Nucleus accumbens (tissue), 56 donors: ENCODE measurements at places on chromosomes 11 and 22.

DNA sequence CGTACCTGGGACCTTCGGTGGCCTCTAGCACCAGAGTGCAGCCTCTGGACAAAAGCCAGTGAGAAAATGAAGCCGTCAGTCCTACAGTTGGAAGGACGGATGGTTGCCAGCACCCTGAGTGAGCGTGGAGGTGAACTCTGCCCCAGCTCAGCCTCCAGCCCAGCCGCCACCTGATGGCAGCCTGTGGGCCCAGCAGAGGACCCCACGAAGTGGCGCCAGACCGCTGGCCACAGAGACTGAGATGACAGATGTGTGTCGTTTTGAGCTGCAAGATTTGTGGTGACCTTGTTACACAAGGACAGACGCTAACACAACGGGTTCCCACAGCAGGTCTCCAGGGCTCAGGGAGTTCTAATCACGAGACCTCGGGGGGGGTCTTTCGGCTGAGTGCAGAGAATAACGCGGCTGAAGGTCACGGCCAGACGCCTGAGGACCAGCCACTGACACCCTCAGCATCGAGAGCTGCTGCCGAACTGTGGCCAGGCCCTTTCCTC is 75.0 kb downstream of the BRD1 start:
- DNase-seq: no peak

GRCh38 chr11:121890946-121891515 is 225.0 kb downstream of the BLID start:
- no peak for DNase-seq

GRCh38 chr11:14582793-14583192 is 60.8 kb upstream of the PDE3B start:
- DNase-seq: no peak

GRCh38 chr11:35463331-35463751 is 44.0 kb upstream of the SLC1A2 start:
- no peak for DNase-seq

DNA sequence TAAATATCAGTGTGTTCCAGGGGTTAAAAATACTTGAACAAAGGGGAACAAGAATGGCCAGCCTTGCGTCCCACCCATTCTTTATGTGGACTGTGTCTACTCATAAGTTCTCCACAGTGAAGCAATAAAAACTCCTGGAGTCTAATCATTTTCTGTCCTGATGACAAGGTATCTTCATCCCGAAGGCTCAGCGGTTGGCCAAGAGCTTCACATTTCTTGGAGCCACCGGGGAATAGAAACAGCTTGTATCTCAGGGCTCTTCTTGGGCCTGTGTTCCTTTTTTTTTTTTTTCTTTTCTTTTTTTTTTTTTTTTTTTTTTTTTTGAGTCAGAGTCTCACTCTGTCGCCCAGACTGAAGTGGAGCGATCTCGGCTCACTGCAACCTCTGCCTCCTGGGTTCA is 36.8 kb upstream of the ADORA2A start:
- DNase-seq: no peak

- no peak for DNase-seq
These were observed 5.0 kb downstream of the VSTM5 start for GRCh38 chr11:93845181-93846092.

DNA sequence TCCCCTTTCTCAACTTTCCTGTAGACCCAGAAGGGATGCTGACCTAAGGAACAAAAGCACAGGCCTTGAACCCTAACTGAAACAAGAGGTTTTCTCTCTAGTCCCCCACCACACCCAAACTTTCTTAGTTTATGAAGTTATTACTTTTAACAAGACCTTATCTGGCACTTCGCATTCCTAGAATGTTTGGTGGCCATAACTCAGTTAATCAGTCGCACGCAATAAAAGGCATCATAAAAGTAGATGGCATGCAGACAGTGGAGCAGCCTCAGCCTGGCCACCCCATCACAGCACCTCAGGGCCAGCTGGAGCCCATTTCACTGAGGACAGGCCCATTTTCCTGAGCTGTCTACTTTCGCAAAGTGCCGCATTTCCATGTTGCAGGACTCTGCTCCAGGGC is 301.9 kb downstream of the OPCML start:
- no peak for DNase-seq

DNA sequence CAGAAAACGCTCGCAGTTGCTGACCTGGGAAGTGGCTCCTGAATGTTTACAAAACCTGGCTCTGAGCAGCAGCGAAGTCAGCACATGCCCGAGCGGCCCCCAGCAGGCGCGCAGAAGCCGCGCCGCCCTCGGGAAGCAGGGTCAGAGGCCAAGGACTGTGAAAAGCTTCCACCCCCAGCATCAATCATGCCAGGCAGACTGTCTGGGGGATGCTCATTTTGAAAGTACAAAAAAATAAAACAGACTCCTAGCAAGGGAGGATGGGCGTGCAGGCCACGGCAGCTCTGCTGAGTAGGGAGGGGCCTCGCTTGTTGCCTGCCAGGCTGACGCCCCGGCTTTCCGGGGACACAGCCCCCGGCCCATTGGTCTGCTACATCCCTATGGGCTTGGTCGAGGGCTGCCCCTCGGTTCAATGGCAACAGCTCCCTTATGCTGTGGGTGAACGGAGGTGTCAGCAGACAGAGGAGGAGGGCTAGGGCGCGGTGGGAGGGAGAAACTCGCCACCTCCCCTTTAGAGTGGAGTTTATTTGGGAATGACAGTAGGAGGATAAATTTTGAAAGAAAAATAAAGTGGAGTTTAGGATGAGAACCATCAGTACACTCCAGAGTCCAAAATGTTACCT is 37.7 kb upstream of the GNB1L start:
- DNase-seq: no peak

GRCh38 chr22:38165922-38166593 is 15.6 kb downstream of the PLA2G6 start:
- DNase-seq: no peak

DNA sequence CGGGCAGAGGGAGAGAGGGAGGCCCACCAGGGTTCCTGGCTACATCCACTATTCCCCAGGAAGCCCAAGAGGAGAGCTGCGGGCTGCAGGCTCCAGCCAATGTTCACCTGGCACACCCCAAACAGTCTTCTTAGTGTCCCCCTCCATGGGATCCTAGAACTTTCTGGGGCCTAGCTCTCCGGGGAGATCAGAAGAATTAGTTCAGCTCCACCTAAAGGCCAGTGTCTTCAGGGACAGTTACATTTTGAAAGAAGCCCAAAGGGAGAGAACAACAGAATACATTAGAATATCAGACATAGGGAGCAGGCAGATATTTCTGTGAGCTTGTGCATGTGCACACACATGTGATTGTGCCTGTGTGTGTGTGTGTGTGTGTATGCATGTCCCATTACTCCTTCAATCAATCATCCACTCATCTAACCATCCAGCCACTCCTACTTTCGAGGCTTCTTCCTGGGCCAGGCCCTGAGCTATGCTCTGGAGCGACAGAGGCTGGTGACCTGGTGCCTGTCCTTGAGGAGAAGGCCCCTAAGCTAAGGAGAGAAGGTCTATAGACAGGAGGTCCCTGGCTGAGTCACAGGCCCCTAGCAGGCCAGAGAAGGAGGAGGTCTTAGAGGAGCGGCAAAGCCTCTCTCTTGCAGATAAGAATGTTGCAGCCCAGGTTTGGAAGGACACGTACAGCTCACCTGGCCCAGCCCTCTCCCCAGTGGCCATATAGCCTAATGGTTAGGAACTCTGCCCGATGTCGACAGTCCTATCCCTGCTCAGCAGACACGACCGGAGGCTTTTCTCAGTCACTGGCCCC is 165.5 kb downstream of the DSCAML1 start:
- no peak for DNase-seq

GRCh38 chr11:103147627-103148026 is 38.4 kb downstream of the DYNC2H1 start:
- no peak for DNase-seq

DNA sequence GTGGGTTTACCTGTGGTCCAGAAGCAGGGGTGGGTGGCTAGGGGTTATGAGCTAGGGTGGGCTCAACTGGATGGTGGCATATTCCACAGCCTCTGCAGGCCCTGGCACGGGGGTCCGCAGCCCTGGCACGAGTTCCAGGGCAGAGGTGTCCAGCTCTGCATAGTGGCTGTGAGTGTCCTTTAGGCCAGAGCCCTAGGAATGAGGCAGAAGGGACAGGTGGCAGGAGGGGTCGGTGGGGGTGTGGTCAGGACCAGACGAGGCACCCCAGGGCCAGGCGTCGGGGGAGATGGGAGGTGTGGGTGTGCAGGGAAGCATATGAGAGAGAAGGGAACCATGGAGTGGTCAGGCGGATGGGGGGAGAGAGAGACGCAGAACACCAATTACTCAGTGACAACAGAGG is 99.9 kb downstream of the NECTIN1 start:
- DNase-seq: no peak

DNA sequence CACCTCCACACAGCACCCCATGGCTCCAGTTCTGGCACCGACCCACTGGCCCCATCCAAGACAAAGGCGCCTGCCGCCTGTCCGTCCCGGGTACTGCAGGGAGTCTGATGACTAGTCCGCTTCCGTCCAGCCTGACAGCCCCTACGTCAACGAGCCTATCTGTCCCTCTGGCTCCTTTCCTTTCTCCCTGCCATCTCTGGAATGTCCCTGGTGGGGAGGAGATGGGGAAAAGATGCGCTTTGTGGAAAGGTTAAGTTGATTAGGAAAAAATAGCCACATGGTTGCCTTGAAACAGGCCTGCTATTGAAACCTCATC is 10.4 kb downstream of the PDGFB start:
- DNase-seq: no peak

- no peak for DNase-seq
These were observed 21.6 kb upstream of the LMO1 start for GRCh38 chr11:8285228-8285627.

- no peak for DNase-seq
These were observed 46.3 kb upstream of the SYT13 start for GRCh38 chr11:45332276-45332934.

DNA sequence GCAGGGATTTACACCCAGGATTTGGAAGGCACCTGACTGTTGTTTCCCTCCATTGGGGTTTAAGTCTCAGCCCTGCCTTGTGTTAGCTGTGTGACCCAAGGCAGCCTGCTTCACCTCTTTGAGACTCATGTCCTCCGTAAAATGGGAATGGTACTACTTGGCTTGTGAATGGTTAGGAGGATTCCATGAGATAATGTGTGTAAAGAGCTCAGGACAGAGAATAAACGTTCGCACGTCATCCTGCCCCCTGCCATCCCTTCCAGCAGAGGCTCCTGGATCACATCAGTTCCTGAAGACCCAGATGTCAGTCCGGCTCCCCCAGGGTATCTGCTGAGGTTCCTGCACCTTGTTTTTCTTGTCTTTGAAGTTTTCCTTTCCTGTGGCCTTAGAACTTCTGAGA is 16.8 kb upstream of the ACCSL start:
- no peak for DNase-seq

GRCh38 chr22:46538814-46539160 is 1.4 kb upstream of the CELSR1 start:
- DNase-seq: no peak

GRCh38 chr11:68012843-68013610 is 2.9 kb downstream of the ALDH3B1 start:
- no peak for DNase-seq
